ENCODE measurements at places on chromosomes 7 and 10.
A peak's percentile ranks its signal among the peaks of the same experiment; 100 is the strongest.

DNA sequence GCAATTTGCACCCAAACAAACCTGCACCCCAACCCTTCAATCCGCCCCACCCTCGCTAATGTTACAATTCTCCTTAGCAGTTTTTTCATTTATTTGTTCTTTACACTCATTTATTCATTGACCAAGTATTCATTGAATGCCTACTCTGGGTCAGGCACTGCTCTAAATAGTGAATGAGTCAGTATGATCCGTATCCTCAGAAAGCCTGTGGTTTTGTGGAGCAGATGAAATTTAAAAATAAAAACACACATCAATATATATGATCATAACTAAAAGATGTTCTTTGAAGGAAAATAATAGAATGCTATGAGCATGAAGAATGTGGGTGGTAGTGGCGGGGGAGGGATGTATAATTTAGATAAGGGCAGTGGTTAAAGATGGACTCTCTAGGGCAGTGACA lies 13.3 kb downstream of the IFIT5 start:
- no peak for DNase-seq

GRCh38 chr10:116208956-116209567 lies 63.9 kb downstream of the GFRA1 start:
- no peak for DNase-seq

- no peak for DNase-seq
Observed at GRCh38 chr10:4131407-4132215, 346.6 kb upstream of the KLF6 start.

- no peak for DNase-seq
Observed at GRCh38 chr10:5678397-5679036, 6.1 kb upstream of the TASOR2 start.

DNA sequence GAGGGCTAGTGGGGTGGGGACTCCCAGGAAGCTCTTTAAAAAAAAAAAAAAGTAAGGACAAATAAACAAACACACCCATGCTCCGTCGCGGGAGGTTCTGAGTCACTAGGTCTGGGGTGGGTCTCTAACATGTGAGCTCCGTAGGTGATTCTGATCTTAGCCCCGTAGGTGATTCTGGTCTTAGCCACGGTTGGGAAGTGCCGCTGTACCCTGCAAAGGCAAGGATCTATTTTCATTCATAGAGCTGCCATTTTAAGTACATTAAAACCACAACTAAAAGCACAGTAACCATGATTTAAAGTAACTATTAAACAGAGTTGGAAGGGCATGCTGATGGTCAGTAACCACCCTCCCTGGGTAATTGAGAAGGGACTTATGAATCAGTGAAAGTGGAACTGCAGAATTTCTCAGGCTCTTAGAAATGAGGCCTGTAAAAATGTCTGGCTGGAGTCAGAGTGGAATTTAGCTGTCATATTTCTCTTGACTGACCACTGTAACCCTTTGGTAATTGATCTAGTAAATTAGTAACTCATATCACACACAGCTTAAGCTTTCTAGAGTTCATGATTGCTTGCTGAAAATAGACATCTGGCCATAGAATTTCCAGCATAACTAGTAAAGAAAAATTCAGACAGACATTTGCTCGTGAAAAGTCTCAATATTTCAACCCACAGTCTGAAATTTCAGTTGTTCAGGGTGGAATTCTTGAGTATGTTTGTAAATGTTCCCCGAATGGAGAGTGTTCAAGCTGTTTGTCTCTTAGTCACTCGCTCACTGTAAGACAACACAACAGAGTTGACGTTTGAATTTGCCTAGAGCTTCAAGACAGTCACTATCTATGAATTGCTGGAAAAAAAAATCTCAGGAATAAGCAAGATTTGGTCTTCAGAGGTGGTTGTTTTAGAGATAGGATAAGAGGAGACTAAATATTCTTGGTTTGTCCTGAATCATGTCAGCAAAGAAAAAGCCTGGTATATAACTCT lies 34.2 kb upstream of the TCF7L2 start:
- no peak for DNase-seq

DNA sequence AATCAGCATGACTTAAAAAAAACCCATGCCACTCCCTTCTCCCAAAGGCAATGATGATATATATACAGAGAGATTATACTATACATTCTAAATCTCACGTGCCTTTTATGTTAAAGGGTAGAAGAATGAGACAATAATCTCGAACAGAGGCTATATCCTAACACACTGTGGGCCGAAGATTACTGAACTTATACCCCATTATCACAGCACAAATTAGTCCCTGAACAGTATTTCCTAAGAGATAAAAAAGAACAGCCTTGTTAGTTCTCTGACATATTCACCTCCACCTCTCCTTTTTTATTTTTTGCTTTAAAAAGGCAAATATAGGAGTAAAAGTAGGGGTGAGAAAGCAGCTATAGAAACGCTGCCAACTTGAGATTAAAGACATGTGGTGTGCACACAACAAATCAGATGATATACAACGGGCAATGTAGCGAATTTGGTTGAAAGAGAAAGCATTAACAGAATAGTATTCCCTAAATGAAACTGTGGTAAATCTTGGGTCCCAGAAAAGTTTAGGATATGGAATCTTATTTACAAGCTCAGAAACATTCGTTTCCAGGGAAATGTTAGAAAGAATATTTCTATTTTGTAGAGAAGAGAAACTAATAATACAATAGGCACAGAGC lies 69.5 kb downstream of the JMJD1C start:
- DNase-seq, result no peak

- DNase-seq, result no peak
Observed at GRCh38 chr7:109879287-109879828, 1211.6 kb upstream of the LRRN3 start.

DNA sequence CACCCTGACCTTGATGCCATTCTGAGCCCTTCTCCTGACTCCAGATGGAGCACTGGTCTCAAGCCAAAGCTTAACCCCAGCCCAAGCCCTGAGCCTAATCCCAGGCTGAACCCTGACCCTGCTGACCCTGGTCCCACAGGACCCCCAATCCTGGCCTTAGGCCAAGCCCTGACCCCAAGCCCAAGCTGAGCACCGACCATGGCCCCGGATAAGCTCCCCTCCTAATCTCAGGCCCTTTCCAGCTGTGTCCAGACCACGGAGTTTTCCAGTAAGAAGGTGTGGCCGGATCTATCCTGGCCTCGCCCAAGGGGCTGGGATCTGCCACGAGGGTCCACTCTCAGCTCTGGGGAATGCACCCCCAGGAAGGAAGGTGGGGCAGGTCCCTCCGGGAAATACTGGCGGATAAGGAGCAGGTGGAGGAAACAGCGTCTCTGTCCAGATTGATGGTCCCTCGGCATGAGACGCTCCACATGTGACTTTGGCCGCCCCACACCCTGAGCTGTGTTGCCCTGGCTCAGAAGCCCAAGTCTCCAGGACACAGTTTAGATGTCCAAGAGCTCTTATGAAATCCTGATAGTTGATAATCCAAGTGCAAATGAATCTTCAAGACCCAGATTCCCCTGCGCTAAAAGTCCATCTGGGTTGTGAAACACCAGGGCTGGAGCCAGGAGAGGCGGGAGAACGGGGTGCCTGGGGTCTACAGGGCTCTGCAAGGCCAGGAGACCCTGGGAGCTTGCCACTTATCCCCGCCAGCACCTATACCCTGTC lies 10.4 kb downstream of the ELN start:
- no peak for DNase-seq

GRCh38 chr7:36777062-36777461 lies 52.8 kb upstream of the AOAH start:
- no peak for DNase-seq

- DNase-seq, result no peak
Observed at GRCh38 chr10:55283031-55283430, 482.0 kb upstream of the PCDH15 start.

- no peak for DNase-seq
Observed at GRCh38 chr7:100397315-100398081, 24.2 kb downstream of the PILRA start.

GRCh38 chr7:125492521-125492920 lies 562.9 kb upstream of the POT1 start:
- no peak for DNase-seq

GRCh38 chr7:87575521-87575920 lies 25.2 kb downstream of the ABCB1 start:
- DNase-seq, result no peak

DNA sequence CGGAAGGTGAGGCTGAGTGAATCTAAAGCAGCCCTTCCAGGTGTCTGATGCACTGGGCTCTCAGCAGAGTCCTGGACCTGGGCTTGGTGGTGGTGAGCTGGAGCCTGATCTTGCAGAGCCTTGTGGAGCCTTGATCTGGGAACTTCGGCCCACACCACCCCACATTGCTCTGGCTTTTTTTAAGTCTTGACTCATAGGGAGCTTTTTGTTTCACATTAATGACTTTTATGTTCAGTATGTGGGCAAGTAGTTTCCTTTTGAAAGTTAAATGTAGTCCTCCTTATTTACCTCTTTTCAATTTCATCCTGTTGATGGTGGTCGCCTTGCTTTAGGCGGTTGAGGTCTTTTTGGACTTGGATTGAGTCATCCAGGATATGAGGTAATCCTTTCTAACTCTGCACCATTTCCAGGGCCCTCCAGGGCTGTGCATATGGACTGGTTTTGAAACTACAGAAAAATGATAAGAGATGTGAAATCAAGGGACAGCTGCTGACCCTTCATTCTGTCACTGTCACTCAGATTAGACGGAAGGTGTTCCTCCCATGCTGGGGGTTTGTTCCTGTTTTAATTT lies 2.9 kb upstream of the NRAP start:
- no peak for DNase-seq

- DNase-seq, result no peak
Observed at GRCh38 chr10:124740369-124741280, 3.6 kb downstream of the FAM53B start.

GRCh38 chr10:122113161-122113944 lies 124.4 kb downstream of the TACC2 start:
- DNase-seq, result peak; percentile 37

- no peak for DNase-seq
Observed at GRCh38 chr7:138892006-138892630, 89.1 kb downstream of the KIAA1549 start.

DNA sequence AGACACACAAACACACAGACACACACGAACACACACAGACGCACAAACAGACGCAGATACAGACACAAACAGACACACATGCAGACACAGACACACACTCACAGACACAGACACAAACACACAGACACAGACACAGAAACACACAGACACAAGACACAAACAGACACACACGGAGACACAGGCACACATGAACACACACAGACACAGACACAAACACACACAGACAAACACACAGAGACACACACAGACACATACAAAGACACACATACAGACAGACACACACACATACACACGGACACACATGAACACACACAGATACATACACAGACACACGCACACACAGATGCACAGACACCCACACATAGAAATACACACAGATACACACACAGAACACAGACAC lies 434.9 kb downstream of the DNAJB6 start:
- no peak for DNase-seq

Measured in GM12891 (cell line).